Activated CD4-positive, alpha-beta memory T cell treated with anti-CD3 and anti-CD28 coated beads for 36 hours (primary cell): ENCODE measurements at places on chromosomes 13 and 19. TPM values are rescaled to one million over a fixed set of nuclear protein-coding genes. Genes with fewer than 3 reads are reported as not detected.
A peak's percentile ranks its signal among the peaks of the same experiment; 100 is the strongest.

DNA sequence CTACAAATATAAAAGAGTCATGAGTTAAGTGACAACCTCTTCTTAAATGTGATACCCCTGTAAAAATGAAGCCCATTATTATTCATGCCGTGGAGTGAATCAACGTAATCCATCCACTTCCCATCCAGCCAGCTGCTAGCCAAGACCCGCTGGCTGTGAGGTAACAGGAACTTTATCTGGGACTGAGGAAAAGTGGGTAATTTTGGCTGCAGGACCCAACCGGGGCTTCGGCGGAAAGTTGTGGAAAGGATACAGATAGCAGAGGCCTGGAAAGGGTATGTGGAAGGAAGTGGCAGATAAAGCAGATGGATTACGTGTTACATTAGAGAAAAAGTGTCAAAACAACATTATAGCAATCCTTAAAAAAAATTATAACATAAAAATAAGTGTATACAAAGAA, 48.3 kb downstream of the SLC7A1 start:
- no peak for DNase-seq

DNA sequence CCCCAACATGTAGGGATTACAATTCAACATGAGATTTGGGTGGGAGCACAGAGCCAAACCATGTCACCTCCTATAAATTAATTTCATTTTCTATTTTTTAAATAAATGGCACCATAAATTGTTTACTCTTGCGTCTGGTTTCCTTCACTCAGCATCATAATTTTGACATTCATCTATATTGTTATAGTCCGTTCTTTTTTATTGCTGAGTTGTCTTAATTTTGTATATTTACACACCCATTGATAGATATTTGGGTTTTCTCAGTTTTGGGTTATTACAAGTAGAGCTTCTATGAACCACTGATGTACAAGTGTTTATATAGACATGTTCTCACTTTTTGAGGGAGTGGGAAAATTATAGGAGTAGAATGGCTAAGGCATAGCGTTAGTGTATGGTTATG, 445.4 kb downstream of the MYO16 start:
- DNase-seq: no peak

- no peak for DNase-seq
These were observed 395.5 kb downstream of the EFNB2 start for GRCh38 chr13:106139942-106140341.

DNA sequence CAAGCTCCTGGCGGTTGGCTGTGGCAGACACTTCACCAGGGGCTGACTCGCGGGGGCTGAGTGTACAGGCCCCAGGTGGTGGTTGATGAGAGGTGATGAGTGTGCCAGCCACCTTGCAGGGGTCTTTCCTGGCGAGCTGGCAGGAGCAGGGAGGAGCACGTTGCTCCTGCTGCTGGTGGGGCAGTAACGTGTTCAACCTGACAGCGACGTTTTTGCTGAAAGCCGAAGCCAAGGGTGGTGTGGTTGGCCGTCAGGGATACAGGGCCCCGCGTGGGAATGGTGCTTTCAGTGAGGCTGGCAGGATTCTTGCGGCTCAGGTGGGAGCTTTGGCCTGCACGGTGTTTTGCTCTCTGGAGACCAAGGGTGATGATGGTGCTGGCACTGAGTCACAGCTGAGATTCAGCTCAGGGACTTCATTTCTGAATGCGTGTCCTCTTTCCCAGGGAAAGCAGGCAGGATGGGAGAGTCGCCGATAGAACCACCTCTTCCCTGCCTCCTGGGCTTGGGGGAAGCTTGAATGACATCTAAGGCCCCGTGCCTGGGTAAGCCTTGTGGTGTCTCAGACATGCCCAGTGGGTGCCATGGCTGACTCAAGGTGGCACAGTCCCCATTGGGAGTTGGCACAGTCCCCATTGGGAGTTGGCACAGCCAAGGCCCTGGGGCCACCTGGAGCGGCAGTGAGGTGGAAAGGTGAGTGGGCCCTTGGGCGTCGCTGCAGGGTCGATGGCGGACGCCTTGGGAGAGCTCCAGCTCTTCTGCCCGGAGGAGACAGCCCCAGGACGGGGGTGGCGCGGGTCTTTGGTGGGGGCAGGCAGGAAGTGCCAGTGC, 8.8 kb downstream of the DAZAP1 start:
- no peak for DNase-seq

GRCh38 chr13:105463011-105463501, 1072.4 kb downstream of the EFNB2 start:
- no peak for DNase-seq

DNA sequence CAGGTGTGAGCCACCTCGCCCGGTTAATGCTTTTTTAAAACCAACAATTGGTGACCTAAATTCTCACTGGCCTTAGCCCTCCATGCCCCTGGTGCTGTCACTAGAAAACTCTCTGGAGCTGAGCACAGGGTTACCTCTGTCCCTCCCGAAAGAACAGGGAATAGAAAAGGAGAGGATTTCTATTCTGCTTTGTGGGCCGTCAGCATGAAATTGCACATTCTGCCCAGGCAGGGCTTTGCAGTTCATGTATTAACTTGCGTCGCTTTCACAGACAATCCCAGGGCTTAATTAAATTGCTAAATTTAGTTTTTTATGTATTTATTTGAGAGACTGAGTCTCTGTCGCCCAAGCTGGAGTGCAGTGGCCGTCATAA, 583 bp upstream of the ZNF480 start:
- no peak for DNase-seq

DNA sequence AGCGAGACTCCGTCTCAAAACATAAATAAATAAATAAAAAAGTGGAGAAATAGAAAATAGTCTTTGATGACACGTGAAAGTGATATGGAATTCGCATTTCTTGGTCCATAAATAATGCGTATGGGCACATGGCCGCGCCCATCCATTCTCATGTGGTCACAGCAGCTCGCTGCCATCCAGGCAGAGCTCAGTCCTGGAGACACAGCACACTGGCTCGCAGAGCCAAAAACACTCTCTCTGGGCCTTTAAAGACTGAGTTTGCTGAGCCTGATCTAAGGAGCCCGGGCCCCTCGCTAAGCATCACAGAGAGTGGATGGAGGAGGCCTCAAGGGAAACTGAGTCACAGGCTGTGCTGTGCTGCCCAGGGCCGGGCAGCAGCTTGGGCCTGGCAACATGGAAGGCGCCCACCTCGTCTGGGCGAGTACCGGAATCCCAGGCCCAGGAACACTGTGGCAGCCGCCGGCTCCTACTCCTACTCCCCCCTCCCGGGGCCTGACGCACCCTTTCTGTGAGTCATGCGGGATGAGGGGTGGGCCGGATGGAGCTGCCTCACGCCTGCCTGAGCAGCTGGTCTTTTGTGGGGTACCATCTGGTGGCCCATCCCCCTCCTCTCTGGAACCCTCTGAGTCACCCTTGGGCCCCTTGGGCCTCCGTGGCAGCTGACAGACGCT, 28.9 kb upstream of the CACTIN start:
- DNase-seq: no peak

Gene RYR1
- 2.5 TPM for total RNA-seq

Gene ERVK3-1
- 42.3 TPM for total RNA-seq

Gene CNMD
- not detected for total RNA-seq

Gene HNRNPM
- total RNA-seq: 237 TPM

DNA sequence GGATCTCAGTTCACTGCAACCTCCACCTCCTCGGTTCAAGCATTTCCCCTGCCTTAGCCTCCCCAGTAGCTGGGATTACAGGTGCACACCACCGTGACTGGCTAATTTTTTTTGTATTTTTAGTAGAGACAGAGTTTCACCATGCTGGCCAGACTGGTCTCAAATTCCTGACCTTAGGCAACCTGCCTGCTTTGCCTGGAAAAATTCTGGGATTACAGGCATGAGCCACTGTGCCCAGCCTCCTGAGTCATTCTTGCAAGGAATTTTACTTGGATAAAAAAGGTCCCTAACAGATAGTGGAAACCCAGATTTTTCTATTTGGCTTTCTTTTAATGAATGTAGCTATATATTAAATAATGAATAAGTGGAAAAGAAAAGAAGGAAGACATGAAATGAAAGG, 449.9 kb upstream of the ATXN8OS start:
- DNase-seq: no peak

Gene TGFBR3L
- 4.4 TPM for total RNA-seq

- no peak for DNase-seq
These were observed 241.0 kb downstream of the KLF5 start for GRCh38 chr13:73299787-73300186.

Gene ZNF320
- total RNA-seq: 5.4 TPM

Gene ZNF793
- total RNA-seq: 3.4 TPM

DNA sequence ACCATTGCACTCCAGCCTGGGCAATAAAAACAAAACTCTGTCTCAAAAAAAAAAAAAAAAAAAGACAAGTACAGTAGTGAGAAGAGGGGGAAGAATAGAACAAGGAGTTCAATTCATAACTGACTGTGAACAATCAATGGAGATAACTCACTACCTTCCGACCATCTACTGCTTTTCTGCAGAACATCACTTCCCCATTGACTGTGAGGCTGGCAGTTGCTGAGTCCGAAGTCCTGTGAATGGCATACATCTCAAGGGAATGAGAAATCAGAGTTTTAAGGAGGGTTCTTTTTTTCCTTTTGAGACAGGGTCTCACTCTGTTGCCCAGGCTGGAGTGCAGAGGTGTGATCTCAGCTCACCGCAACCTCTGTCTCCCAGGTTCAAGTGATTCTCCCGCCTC, 11.2 kb downstream of the ZNF565 start:
- DNase-seq: no peak

- DNase-seq: no peak
These were observed 10.3 kb upstream of the FUT5 start for GRCh38 chr19:5880604-5881078.

GRCh38 chr19:47469719-47470118, 2.0 kb downstream of the SLC8A2 start:
- no peak for DNase-seq

Gene CRTC1
- total RNA-seq: 6.3 TPM

Gene DIRAS1
- total RNA-seq: not detected

DNA sequence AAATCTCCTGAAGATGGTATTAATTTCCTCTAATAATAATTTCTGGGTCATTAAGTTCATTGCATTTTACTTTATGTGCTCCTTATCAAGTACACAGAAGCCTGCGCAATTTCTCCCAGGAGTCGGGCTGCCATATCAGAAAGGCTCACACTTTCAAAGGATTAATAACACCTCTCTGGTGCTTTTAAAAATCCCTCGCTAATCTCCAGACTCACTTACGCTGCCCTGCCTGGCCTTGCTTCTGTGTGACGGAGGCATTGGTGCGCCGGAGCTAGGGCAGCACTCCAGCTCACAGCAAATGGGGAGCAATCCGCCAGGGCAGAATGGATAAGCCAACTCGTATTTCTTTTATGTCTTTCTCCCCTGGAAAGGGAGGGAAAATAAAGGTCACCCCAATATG, 300.8 kb downstream of the EFNB2 start:
- no peak for DNase-seq

Gene ATG4D
- 23.8 TPM for total RNA-seq

GRCh38 chr13:45219123-45219891, 18.5 kb upstream of the KCTD4 start:
- DNase-seq: no peak

- DNase-seq: no peak
These were observed 175.8 kb downstream of the TDRD3 start for GRCh38 chr13:60572855-60573254.

Gene SBSN
- total RNA-seq: not detected

DNA sequence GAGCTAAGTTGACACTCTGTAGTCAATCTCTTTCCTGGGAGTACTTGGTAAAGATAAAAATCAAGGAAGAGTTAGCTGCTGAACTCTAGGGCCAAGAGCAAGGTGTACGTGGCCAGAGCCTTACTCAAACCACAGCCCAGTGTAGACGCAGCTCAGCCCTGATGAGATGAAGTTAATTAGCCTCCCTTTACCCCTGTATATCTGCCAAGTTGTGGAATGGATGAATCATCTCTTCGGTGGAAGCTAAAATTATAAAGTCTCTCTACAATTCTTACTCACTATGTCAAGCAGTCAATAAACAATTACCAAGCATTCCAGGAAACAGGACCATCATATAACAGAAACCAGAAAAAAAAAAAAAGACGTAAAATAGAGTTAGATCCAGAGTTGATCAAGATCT, 146.9 kb upstream of the UFM1 start:
- no peak for DNase-seq

Gene GARRE1
- 11.9 TPM for total RNA-seq

GRCh38 chr19:10557603-10558197, 8.1 kb downstream of the KRI1 start:
- DNase-seq: no peak

DNA sequence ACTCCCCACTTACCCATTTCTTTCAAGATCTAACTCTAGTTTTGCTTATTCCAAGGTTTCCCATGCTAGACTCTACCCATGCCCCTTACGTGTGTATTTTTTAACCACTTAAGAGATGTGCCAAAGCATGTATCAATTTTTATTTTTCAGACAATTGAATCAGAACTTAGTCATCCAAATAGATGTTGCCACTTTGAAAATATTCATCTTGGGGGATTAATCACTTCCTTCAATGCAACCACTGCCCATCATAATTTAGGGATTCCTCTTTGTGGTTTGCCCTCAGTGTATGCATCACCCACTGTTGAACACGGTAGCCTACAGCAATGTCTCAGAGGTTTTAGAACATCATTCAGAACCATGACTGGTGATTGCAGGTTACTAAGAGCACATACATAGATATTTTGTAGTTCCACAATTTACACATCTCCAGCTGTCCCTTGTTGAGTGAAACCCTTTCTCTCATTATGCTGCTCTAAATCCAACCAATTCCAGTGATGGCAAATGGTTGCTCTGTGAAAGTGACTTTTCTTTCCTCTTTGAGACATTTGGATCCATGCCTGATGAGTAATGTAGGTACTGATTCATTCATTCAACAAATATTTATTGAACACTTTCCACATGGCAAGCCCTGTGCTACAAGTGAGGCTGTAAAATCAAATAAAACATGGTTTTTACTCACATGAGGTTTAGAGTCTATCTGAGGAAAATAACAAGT, 60.6 kb upstream of the SERP2 start:
- DNase-seq: peak; percentile 35

GRCh38 chr19:41929536-41930071, 1.4 kb upstream of the ERFL start:
- no peak for DNase-seq
